G401 (cell line): ENCODE measurements at places on chromosomes 1 and 21. TPM values are rescaled to one million over a fixed set of nuclear protein-coding genes. Genes with fewer than 3 reads are reported as not detected.
A peak's percentile ranks its signal among the peaks of the same experiment; 100 is the strongest.

GRCh38 chr1:117105722-117106121 lies 15.8 kb downstream of the TRIM45 start:
- no peak for DNase-seq

GRCh38 chr1:59828160-59828559 lies 13.4 kb downstream of the HOOK1 start:
- no peak for DNase-seq

DNA sequence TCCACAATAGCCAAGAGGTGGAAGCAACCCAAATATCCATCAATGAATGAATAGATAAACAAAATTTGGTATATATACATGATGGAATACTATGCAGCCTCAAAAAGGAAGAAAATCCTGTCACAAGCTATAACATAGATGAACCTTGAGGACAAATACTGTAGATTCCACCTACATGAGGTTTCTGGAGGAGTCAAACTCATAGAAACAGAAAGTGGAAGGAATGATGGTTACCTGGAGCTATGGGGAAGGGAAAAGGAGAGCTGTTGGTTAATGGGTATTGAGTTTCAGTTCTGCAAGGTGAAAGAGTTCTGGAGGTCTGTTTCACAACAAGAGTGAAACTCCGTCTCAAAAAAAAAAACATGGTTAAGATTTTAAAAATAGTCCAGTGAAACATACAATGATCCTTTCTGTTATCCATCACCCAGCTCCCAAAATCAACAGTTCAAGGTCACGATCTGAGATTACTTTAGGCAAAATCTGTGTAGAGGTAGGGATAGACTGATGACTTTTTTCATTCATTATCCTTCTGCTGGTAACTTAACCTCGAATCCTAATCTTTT lies 80.8 kb upstream of the HNRNPU start:
- DNase-seq = no peak

GRCh38 chr1:243452092-243452491 lies 196.3 kb downstream of the SDCCAG8 start:
- DNase-seq = no peak

GRCh38 chr1:169608226-169608625 lies 21.7 kb downstream of the SELP start:
- no peak for DNase-seq

DNA sequence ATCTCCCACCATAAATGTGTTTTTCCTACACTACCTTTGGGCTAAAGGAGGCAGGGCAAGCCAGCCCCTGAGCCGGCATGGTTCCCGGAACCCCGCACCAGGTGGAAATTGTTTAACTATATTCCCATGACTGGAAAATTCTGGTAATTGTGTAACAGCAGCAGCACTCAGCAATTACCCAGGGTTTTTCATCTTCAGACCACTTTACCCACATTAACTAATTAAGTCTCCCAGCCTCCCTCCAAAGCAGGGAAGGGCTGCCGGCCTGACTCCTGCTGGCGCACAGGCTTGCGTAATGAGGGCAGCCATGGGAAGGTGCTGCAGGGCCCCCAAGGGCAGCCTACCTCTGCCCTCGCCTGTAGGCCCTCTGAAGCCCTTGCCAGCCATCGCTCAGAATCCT lies 140.7 kb upstream of the VAMP3 start:
- DNase-seq = no peak

DNA sequence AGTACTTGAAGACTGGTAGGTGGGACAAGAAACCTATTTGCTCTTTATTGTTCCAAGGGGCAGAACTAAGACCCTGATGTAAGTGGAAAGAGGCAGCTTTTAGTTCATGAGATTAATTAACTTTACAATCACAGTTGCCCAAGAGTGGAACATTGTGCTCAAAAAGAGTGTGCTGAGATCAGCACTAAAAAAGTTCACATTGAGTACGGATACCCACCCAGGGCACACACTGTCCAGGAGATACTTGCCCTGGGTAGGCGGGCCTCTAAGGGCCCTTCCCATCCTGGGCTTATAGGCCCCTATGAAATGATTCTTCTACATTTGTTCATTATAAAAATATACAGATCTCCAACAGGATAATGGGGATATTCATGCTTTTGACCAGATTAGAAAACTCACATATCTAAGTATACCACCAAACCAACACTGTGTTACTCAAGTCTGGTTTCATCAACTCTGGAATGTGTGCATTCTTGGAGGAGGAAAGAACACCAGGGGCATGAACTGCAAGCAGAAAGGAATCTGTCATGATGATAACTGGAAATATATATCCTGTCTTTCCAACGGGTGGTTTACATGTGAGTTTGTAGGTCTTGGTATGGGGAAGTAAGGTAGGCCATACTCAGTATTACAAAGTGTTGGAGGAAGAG lies 626.2 kb downstream of the SMYD3 start:
- DNase-seq = no peak

GRCh38 chr1:67648582-67649326 lies 36.2 kb upstream of the GADD45A start:
- DNase-seq = no peak

- DNase-seq = no peak
Observed at GRCh38 chr21:31524140-31524539, 135.4 kb upstream of the SOD1 start.

DNA sequence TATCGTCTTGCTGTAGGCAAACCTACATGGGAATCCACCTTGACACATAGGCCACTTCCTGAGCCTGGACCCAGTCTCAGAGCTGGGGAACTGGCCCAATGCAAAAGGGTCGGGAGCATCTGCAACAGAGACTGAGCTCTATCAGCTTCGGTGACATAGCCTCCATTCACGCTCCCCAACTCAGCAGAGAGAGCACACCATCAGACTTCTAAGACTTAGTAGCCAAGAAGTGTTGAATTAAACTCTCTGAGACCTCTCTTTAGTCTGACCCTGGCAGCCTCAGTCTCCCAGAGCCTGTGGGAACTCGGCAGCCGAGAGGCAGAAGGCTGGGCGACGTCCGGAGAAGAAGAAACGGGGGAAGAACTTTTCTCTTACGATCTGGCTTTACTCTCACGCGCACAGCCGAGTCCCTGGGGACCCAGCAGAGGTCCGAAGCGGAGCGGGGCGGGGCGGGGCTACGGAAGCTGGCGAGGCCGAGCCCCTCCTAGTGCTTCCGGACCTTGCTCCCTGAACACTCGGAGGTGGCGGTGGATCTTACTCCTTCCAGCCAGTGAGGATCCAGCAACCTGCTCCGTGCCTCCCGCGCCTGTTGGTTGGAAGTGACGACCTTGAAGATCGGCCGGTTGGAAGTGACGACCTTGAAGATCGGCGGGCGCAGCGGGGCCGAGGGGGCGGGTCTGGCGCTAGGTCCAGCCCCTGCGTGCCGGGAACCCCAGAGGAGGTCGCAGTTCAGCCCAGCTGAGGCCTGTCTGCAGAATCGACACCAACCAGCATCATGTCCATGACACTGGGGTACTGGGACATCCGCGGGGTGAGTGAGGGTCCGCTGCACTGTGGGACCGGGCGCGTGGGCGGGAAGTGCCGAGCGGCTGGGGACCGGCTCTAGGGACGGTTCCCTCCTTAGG lies at the start of gene GSTM4:
TSS of gene GSTM4 (plus strand) at position 485 of the 905 bp plus-strand sequence. CDS start at position 776, 291 bp downstream.
- peak; percentile 76 for DNase-seq

DNA sequence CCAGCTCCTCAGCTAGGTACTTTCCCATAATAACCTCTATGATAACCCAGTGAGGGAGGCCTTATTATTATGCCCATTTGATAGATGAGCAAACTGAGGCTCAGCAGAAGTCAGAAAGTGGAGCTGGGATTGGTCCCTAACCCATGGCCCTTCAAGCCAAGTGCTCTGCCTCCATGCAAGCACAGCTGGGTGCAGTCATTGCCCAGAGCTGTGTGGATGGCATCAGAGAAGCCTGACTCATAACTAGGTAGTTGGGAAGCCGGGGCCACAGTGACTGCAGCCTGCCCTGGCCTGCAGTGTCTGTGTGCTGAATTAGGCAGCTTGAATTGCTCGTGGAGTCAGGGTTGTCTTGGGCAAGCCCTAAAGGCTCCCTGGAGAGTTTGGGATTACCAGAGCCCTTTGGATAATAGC lies 89.9 kb upstream of the SLC2A1 start:
- no peak for DNase-seq

- DNase-seq = no peak
Observed at GRCh38 chr1:111454859-111455641, 5.8 kb downstream of the ATP5PB start.

DNA sequence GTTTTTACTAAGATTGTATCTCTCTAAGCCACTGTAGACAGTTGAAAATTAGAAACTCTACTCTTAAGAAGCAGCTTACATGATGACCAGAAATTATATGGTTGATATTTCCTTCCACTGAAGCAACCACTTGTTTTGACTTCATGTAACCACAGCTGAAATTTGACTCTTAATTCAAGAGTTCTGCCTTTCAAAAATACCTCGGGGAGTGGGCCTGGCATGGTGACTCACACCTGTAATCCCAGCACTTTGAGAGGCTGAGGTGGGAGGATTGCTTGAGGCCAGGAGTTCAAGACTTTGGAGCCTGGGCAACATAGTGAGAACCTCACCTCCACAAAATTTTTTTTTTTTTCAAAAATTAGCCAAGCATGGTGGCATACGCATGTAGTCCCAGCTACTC lies 4.3 kb downstream of the AMPD1 start:
- DNase-seq = no peak

DNA sequence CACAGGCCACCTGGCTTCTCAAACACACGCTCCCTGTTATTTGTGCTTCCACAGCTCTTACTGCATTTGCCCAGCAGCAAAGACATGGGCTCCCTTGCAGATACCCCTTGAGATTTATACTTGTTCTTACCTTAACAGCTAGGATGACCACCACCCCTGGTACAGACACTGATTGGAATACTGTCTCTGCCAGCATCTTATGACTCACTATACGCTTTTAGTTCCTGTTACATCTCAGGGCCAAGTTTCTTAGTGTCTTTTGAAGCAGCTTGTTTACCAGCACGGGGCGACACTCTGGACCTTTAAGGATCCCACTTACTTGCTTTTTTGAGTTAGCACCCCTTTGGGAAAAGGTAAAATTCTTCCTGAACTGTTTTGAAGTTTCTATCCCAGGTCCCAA lies 874.8 kb downstream of the KCNT2 start:
- no peak for DNase-seq

The PFKL gene
- total RNA-seq = 174 and 182 TPM in 2 replicates

The C1orf94 gene
- not detected in 2 replicates for total RNA-seq

The ATP6V1G3 gene
- not detected in 2 replicates for total RNA-seq

The RNF186 gene
- not detected in 2 replicates for total RNA-seq

The TTLL10 gene
- total RNA-seq = not detected in 2 replicates

The HCN3 gene
- 1.1 and 3.3 TPM in 2 replicates for total RNA-seq

The TSTD1 gene
- total RNA-seq = not detected in 2 replicates

The IL20 gene
- total RNA-seq = not detected in 2 replicates

The DUSP10 gene
- total RNA-seq = not detected in 2 replicates

The ADAM15 gene
- 82.2 and 92.9 TPM in 2 replicates for total RNA-seq

The NAV1 gene
- total RNA-seq = 14.4 and 20.0 TPM in 2 replicates

The TIAM1 gene
- total RNA-seq = 0.03 and 0.49 TPM in 2 replicates
